Urothelium cell line (cell line): ENCODE measurements at places on chromosomes 7 and 10.

GRCh38 chr7:7870555-7870954 is 98.0 kb upstream of the GLCCI1 start:
- DNase-seq = no peak

DNA sequence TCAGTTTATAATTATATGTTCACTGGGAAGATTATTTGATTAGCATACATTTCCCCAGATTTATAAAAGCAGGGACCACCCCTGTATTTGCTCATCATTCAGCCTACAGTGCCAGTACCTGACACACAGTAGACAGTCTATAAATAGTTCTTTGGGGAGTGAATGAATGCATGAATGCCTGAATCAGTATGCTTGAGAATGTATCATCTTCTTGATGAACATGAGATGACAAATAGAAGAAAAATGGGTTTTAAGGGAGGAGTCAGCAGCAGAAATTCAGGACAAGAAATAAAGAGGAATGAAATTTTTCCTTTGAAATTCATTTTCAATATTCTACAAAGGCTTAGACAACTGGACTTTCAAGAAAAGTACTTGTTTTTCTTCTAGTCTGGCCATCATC is 295.8 kb upstream of the LRRTM3 start:
- DNase-seq = no peak

GRCh38 chr10:121509112-121509511 is 89.1 kb downstream of the FGFR2 start:
- DNase-seq = no peak

GRCh38 chr7:45151967-45152366 is 5.6 kb upstream of the RAMP3 start:
- DNase-seq = no peak

GRCh38 chr10:21740989-21741388 is 207.0 kb downstream of the MLLT10 start:
- no peak for DNase-seq

DNA sequence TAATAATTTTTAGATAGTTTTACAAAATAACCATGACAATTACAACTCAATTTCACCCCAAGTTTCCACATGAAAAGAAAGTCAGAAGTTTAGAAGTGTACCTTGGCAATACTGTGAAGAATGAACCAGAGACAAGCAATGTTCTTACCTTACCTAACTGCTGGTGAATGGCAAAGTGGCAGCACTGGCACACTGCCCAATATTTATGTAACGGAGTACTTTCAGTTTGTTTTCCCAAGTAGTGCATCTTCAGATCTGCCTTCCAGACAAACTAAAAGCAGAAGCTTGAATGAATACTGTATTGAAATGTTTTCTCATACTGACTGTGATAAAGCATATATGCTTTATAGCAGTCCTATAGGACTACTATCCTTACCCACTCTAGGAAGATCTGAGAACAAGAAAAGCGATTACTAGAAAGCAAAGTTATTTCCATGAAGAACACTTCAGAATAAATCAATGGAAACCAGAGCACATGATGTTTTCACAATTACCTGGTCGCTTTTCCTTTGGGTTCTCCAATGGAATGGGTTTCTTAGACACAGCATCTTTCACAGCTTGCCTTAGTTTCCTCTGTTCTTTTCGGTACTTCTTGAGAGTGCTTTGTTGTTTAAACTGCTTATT is 1.5 kb downstream of the NOC3L start:
- DNase-seq = no peak

GRCh38 chr10:72010234-72010973 is 46.2 kb downstream of the CHST3 start:
- no peak for DNase-seq

GRCh38 chr7:108717781-108718180 is 148.1 kb downstream of the DNAJB9 start:
- DNase-seq = no peak

DNA sequence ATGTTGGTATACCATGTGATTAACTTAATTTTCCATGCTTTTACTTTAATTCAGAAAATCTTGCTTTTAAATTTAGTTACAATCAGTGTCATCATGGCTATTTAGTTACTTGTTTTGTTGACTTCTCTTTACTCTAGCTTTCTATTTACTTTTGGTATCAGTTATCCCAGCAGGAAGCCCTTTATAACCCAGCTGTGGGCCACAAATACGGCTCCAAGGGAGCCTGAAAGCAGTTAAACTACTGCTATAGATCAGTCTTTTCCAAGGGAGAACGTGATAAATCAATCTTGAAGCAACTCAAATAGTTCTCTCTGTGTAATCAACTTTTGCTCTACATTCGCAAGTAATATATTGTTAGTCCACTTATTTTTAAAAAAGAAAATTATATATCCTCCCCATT is 287.4 kb downstream of the CACNA2D1 start:
- no peak for DNase-seq

DNA sequence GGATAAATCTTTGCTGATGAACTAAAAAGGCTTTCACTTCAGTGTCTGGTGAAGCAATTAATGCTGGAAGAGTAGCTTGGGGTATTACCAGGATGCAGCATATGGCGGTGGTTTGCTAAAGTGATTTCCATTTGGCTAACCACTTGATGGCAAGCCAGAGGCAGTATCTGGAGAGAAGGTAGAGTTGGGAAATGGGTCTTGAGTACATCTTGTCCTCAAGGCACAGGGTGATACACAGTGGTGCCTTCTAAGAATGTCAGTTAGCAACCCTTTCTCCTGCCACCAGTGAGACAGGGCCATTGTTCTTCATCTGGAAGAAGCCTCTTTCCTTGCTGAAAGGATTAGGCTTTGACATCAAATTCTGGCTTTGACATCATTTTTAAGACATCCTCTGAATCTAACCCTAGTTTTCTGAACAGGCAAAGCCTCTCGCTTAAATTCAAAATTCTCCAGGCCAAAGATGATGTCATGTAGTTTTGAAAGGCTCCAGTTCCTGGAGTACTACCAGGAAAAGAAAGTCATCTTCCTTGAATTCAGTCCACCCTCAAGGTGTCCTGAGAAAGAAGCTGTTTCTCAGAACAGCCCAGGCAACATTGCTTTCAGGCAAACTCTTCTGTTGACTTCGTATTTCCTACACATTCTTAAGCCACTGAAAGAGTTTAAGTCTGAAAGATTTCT is 162.4 kb downstream of the ARID5B start:
- DNase-seq = no peak

- DNase-seq = no peak
Observed at GRCh38 chr10:10292501-10292900, 725.2 kb upstream of the CELF2 start.
